ENCODE measurements at places on chromosomes 4 and X. TPM values are rescaled to one million over a fixed set of nuclear protein-coding genes. Genes with fewer than 3 reads are reported as not detected.

GRCh38 chr4:54041933-54042332 lies 22.5 kb downstream of the CHIC2 start:
- no peak for DNase-seq

DNA sequence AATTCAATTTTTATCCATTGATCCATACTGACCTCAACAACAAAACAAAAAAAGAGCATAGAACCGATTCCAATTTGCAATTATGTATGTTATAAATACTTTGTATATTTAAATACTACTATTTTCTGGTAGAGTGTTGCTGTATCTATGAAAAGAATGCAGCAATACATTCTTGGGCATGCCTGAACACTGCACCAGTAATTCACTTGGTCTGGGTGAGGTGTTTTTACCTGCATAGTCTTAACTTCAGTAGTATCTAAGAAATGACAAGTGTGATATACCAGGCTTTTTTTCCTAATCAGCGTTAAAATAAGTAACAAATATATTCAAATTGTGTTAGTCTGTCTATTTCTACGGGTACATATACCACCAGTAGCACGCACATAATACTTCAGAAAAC lies 120.2 kb downstream of the KLHL13 start:
- DNase-seq, result no peak

DNA sequence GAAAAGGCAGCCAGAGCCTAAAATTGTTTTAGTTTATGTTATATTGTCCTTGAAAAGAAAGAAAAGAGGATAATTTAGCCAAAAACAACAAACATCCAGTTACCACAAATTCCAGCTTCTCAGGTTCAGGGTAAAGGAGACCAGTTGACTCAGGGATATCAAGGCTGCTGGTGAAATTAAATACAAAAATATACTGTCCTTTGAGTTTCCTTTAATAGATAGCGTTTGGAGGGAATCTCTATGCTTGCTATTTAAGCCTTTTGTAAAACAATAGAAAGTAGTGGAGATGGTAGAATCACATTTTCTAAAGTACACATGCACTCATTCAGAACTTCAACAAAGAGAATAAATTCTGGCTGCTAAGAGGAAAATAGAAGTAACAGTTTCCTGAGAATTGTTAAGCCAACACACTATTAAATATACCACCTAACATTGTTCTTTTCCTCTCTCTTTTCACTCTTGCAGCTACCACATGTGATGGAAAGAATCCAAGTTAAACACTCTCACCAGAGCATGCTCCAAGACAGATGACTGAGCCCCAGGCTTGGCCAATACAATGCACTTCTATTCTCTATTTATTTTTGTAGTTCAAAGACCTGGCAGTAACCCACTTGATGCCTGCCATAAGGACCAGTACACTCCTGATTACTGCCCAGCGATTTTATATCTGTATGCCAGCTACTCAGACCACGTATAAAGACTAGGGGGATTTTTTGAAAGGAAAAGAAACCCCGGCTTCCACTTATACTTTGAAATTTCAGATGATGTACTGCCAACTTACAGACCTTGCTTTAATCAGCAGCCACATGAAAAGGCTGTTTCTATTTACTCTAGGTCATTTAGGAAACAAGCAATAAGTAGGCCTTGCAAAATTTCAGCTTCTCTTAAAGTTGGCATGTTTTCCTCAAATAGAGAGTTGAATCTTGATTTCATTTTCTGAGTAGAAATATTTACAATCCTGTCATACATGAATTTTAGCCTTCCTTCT lies 756.9 kb downstream of the FAT4 start:
- DNase-seq, result no peak

GRCh38 chrX:132488180-132488705 lies 595 bp downstream of the MBNL3 start:
- DNase-seq, result no peak

- DNase-seq, result no peak
Measured at GRCh38 chrX:138908577-138908976, 197.1 kb upstream of the FGF13 start.

GRCh38 chr4:16897991-16898827 lies at the start of gene LDB2:
LDB2 (minus strand) TSS chr4:16898645.
- no peak for DNase-seq

MTTP gene
- 45.1 TPM for total RNA-seq

WDR19 gene
- total RNA-seq, result 81.3 TPM

CLOCK gene
- total RNA-seq, result 16.0 TPM

All from progenitor cell of endocrine pancreas (in vitro differentiated cells).